Sigmoid colon (tissue), 7 donors: ENCODE measurements at places on chromosomes 4 and X. TPM values are rescaled to one million over a fixed set of nuclear protein-coding genes. Genes with fewer than 3 reads are reported as not detected.
A peak's percentile ranks its signal among the peaks of the same experiment; 100 is the strongest.

The TREX2 gene
- 3.6 TPM for total RNA-seq

- no peak for DNase-seq
- H3K36me3 ChIP-seq = no peaks in the 10 kb centered on the region
- H3K4me1 ChIP-seq = no peaks in the 10 kb centered on the region
- H3K4me3 ChIP-seq = no peak overlapping the region
- H3K27me3 ChIP-seq = no peaks in the 10 kb centered on the region
- H3K27ac ChIP-seq = no peak overlapping the region
Observed at GRCh38 chrX:26649534-26649933, 433.6 kb downstream of the MAGEB5 start.

DNA sequence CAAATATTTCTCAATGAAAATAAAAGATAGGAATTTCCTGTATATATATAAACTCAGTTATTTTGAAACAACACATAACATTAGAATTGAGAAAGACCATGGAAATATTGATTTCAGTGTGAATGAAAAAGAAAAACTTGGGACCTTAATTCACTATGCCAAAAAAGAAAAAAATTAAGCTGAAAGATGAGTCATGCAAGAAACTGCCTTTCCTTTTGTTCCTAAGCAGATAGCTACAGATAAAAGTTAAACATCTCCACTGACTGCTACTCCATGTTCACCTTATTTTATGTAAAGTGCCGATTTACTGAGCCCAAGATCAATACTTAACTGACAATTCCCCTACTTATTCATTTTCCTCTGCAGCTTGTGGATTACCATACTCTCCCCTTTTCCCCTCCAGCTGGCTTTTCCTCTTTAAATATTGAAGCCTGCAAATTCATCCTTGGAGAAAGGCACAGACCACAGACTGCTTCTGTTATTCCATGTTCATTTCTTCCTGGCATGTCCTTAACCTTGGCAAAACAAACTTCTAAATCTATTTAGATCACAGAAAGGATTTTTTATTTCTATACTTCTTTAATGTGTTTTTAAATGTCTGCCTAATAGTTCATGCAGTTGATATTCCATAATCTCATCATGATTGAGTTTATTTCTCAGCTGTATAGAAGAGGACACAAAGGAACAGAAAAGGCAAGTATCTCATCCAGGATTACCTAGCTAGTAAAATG, 40.5 kb upstream of the YTHDC1 start:
- no peak overlapping the region for H3K4me3 ChIP-seq
- no peak overlapping the region for H3K27ac ChIP-seq
- no peaks in the 10 kb centered on the region for H3K4me1 ChIP-seq
- H3K27me3 ChIP-seq = no peaks in the 10 kb centered on the region

GRCh38 chr4:128155874-128156456, 94.9 kb downstream of the LARP1B start:
- peak; percentile 48 for DNase-seq
- H3K4me1 ChIP-seq = no peaks in the 10 kb centered on the region
- H3K36me3 ChIP-seq = no peaks in the 10 kb centered on the region
- no peaks in the 10 kb centered on the region for H3K27me3 ChIP-seq
- no peak overlapping the region for H3K4me3 ChIP-seq
- no peak overlapping the region for H3K27ac ChIP-seq

The SLC4A4 gene
- 3.0 TPM for total RNA-seq

The SOWAHB gene
- total RNA-seq = under 0.01 TPM
